ENCODE measurements at places on chromosomes 2 and 18.

GRCh38 chr2:204681412-204681811, 136.1 kb downstream of the PARD3B start:
- no peak for DNase-seq

GRCh38 chr18:56199580-56200330, 438.6 kb downstream of the TXNL1 start:
- DNase-seq, result peak; percentile 97

GRCh38 chr2:207151048-207151447, 14.7 kb downstream of the KLF7 start:
- DNase-seq, result no peak

GRCh38 chr18:64678048-64678447, 529.2 kb upstream of the LINC00305 start:
- no peak for DNase-seq

GRCh38 chr2:220280736-220281135, 653.3 kb downstream of the SLC4A3 start:
- no peak for DNase-seq

- no peak for DNase-seq
These were observed 115.6 kb downstream of the LPIN1 start for GRCh38 chr2:11862049-11862448.

- DNase-seq, result peak; percentile 35
These were observed 10.5 kb downstream of the GDF7 start for GRCh38 chr2:20677301-20678085.

GRCh38 chr18:9178557-9178956, 42.0 kb downstream of the ANKRD12 start:
- DNase-seq, result no peak

DNA sequence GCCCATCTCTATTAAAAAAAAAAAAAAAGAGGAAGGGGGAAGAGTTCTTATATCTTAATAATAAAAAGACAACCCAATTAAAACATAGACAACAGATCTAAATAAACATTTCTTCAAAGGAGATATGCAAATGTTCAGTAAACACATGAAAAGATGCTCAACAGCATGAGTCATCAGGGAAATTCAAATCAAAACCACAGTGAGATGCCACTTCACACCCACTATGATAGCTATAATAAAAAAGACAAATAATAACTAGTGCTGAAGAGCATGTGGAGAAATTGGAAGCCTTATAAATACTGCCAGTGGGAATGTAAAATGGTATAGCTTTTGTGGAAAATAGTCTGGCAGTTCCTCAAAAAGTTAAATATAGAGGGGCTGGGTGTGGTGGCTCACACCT, 61.5 kb upstream of the CYP20A1 start:
- DNase-seq, result no peak

DNA sequence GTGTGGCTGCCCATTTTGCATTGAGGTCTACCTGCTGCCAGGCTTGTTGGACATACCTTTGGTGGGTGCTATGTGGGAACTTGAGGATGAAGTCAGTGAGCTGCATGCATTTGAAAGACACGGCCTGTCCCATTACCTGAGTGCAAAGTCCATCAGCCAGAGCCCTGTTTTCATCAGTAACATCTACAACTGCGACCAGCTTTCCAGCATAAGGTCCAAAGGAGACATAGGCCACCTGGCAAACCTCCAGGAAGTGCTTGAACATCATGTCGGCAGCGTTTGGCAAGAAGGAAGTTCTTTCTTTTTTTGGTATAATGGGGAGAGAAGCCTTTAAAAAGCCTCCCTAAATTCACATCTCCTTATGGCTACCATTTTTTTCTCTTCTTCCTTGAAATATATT, 143.1 kb downstream of the FAM161A start:
- no peak for DNase-seq
